ENCODE measurements at places on chromosomes 4 and X. TPM values are rescaled to one million over a fixed set of nuclear protein-coding genes. Genes with fewer than 3 reads are reported as not detected.

The TRIML1 gene
- total RNA-seq, result not detected

The HPSE gene
- 1.5 TPM for total RNA-seq

The SH2D1A gene
- not detected for total RNA-seq

The DCAF8L1 gene
- not detected for total RNA-seq

The CLTRN gene
- total RNA-seq, result 0.24 TPM

The BEX3 gene
- 0.93 TPM for total RNA-seq

The ZNF182 gene
- total RNA-seq, result 8.4 TPM

The TCEANC gene
- total RNA-seq, result 5.9 TPM

The FMR1NB gene
- not detected for total RNA-seq

The UNC5C gene
- total RNA-seq, result not detected

The MAGEA6 gene
- total RNA-seq, result not detected

The SYNPO2 gene
- total RNA-seq, result 0.24 TPM

The NLGN4X gene
- 0.35 TPM for total RNA-seq

The TLR3 gene
- total RNA-seq, result not detected

The RBMXL3 gene
- total RNA-seq, result not detected

The UGT2B17 gene
- total RNA-seq, result 2.5 TPM

The NSUN7 gene
- total RNA-seq, result 1.4 TPM

The PLP1 gene
- not detected for total RNA-seq

The PHOX2B gene
- total RNA-seq, result not detected

The MGST2 gene
- 1.2 TPM for total RNA-seq

The DCAF12L1 gene
- not detected for total RNA-seq

The MAGEB2 gene
- not detected for total RNA-seq

The RNF150 gene
- not detected for total RNA-seq

The L1CAM gene
- 7.3 TPM for total RNA-seq

The PHF8 gene
- 58.7 TPM for total RNA-seq

The TCEAL9 gene
- total RNA-seq, result 0.88 TPM

The TENM3 gene
- not detected for total RNA-seq
